SIG-M5 (cell line): ENCODE measurements at places on chromosomes 7 and 10.

DNA sequence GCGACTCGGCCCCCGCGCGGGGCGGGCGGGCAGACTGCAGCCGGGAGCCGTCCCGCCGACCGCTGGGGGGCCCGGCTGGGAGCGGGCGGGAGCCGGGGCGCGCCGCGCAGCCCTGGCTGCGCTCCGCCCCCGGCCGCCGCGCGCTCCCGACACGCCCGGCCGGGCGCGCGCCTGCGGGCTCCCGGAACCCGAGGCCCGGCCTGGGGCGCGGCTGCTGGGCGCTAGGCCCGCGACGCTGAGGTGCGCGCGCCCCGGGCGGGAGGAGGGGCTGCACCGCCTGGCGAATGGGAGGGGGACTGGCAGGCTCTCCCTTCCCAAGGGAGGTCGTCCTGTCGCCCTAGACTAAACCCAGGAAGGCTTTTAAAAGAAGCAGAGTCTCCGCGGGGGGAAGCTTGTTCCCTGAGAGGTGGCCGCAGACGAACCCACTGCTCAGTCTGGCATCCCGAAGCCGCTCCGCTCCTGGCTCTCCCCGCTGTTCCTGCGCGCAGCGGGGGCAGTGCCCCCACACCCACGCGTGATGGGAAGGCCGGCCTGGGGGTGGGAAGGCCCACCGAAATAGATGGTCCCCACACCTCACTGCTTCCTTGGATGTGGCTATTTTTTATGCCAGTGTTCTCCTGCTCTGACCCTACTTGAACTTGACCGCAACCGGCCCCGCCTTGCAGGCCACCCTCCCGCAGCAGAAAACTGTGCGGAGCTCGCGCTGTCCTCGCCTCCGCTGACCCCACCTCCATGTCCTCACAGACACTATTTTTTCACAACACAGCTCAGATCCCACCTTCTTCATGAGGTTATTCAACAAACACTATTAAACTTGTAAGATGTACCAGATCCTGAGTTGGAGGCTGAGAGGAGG, at the start of gene VOPP1:
Gene VOPP1, minus strand, starts transcription at position 125 of the 856 bp plus-strand sequence. CDS start 178 bp downstream, outside the sequence.
- no peak for DNase-seq

DNA sequence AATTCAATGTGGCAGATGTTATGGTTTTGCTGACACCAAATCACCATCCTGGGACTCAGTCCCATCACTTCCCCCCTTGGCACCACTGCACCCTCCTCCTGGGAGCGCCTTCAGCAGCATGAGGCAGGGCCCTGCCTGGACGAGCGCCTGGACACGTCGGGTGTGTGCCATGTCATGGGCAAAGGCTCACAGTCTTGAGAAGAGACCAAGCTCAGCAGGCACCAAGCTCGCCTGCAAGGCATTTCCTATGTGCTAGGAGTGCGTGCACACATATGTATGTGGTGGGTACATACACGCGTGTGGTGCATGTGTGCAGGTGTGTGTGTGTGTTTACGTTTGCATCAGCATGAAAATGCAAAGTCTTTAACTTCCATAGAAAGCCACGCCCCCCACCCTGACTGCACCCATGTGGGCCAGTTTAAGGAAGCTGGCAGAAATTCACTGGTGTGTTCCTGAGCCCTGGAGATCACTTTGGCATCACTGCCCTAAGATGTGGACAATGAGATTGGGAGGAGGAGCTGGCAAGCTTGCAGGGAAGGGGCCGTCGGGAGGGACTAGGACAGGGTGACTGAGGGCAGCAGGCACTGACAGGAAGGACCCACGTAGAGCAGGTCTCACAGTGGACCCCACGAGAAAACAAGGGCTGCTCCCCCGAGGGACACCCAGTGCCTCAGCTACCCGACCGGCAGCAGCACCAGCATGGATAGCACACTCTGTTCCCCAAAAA, 169.9 kb upstream of the PPP2R2D start:
- DNase-seq = no peak

GRCh38 chr10:129090165-129090564, 376.9 kb upstream of the MGMT start:
- DNase-seq = no peak

DNA sequence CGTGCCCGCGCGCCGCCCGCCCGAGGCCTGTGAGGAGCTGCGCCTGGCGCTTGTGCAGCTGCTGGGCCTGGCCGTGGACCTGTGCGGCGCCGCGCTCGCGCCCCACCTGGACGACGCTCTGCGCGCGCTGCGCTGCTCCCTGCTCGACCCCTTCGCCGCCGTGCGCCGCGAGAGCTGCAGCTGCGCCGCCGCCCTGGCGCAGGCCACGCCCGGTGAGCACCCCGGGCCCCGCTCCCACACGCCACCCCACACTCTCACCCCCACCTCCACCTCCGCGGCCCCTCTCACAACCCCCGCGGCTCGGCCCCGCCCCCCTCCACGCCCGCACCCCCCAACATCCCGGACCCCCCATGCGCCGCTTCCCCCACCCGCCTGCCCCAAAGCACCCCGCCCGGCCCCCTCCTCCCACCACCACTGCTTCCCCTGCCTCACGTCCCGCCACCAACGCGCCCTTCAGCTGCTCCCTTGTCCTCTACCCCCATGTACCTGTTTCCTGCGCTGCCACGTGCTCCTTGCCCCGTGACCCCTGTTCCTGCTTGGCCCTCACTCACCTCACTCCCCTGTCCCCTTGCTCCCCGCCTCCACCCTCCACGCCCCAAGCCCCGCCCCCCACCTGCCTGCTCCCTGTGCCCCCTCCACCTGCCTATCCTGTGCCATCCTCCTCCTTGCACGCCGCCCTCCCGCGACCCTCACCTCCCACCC, at the start of gene PRKAR1B:
Gene PRKAR1B, minus strand, starts transcription at position 178 of the 702 bp plus-strand sequence. CDS start 15,776 bp downstream, outside the sequence.
- DNase-seq = no peak

DNA sequence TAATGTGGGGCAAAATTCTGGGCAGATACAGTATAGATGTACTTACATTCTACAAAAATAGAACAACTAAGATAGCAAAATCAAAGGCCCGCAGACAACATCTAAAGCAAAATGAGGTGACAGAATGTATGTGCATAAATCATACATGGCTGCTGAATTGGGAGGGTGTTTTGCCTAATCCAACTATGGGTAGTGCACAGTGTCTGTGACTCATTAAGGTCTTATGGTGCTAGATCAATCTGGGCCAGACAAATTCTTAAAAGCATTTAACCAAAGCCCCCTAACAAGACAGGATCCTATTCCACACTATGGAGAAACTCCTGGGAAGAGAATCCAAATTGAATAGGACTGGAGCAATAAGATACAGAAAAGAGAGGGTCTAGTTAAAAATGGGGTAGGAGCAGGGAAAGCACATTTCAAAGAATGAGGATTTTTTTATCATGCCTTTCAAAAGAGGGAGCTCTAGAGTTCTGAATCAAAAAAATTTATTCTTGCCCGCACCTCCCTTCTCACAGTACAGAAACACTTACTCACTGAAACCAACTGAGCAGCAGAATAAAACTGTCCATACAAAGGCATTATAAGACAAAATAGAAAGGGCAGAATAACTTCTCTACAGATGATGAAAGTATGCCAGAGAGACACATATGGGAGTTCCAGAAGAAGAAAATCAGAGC, 181.3 kb downstream of the RNLS start:
- no peak for DNase-seq

GRCh38 chr7:95509199-95509598, 23.5 kb downstream of the ASB4 start:
- DNase-seq = no peak

- no peak for DNase-seq
These were observed 306.3 kb upstream of the SP8 start for GRCh38 chr7:21092766-21093702.

- DNase-seq = no peak
These were observed 106.9 kb upstream of the RHEB start for GRCh38 chr7:151626422-151627115.

DNA sequence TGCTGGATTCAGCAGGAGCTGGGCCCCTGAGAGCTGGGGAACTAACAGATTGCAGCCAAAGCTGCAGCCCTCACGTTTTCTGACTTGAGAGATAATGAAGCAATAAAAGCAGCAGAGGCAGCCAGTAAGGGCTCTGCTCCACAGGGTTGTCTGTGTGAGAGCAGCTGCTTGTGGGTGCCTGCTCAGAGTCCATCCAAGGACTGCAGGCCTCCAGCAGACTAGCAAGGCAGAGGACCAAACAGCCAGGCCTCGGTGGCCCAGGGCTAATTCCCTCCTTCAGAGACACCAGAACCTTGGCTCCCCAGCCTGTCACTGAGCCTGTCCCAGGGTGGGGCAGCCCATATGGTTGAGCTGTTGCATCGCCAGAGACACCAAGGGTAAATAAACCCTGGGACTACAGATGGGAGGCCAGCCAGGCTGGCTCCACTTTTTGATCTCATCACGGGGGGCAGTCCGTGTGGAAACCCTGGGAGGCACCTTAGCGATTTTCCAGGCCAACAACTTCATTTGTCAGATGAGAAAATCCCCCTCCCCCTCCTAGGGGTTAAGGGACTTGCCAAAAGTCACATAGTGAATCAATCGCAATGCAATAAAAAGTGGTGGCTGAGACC, 229.2 kb downstream of the WDR11 start:
- no peak for DNase-seq

DNA sequence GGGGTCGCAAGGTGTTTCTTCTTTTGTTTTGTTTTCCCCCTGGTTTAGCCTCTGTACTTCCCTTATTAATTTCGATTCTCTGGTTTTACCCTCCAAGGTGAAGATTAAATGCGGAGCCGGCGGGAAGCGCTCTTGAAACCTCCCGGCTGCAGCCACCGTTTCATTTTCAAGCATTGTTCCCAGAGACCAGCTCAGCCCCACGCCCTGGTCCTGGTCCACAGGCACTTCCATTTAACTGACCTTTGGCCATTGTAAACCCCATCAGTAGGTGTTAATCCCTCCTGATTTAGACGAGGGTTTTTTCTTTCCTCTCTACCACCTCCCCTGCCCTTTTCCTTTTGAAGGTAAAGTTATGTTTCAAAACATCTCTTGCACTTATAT, 39.2 kb upstream of the ENO4 start:
- no peak for DNase-seq

GRCh38 chr7:122298131-122298530, 6.4 kb downstream of the FEZF1 start:
- no peak for DNase-seq

- no peak for DNase-seq
These were observed 16.0 kb downstream of the RASGEF1A start for GRCh38 chr10:43250615-43251418.

GRCh38 chr10:70355051-70356021, 27.1 kb downstream of the LRRC20 start:
- DNase-seq = peak; percentile 9

DNA sequence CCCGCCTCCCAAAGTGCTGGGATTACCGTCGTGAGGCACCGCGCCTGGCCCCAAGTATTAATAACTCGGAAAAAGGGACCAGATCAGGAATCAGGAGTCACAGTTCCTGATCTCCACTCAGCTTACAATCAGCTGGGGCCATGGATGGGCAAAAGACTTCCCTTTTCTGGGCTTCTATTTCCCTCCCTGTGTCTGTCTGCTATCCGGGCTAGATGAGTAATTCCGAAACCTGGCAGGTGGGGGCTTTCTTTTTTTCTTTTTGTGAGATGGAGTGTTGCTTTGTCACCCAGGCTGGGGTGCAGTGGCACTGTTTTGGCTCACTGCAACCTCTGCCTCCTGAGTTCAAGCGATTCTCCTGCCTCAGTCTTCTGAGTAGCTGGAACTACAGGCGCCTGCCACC, 11.6 kb downstream of the RPS24 start:
- no peak for DNase-seq

DNA sequence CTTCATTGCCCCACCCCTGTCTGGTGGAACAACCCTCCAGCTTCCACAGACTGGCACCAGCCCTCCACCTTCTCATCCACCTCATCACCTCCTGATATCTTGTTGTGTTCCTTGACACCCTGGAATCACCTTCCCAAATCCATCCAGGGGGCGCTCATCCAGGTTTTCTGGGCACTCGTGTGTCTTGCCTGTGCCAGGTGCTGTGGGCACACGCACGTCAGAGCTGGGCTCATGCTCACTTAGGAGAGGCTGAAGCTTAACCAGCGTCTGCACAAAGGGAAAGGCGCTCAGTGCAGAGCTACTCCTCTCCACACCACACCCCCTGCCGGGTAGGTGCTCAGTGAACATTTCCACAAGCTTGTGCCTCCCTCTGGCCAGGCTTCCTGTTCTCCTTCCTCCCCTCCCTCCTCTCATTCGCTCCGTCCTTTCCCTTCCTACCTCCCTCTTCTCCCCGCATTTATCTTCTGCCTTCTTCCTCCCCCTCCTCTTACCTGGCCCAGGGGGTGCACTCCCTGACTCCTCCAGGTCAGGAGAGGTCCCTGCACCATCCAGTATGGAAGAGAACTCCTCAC, 4.8 kb downstream of the ADCYAP1R1 start:
- DNase-seq = no peak
